Stimulated activated CD4-positive, alpha-beta T cell treated with anti-CD3 and anti-CD28 coated beads, Interleukin-2, amount 100 ng/mL, for 4 hours (primary cell): ENCODE measurements at places on chromosomes 1 and 21.

DNA sequence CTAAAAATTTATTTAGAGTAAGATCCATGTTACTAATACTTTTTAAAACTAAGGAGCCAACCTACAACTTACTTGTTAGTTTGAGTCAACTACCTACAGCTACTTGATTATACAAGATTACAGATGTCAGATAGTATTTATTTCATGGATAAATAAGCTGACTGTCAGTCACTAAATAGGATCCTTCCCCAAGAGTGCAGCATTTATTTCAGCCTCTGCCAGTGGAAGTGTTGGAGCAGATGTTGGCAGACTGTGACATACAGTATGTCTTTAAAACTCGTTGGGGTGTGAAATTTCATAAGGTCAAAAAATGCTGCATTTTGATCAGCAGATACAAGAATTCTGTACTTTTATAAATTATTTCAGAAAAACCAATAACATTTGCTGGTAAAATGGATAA lies 156.2 kb downstream of the AKT3 start:
- no peak for DNase-seq

DNA sequence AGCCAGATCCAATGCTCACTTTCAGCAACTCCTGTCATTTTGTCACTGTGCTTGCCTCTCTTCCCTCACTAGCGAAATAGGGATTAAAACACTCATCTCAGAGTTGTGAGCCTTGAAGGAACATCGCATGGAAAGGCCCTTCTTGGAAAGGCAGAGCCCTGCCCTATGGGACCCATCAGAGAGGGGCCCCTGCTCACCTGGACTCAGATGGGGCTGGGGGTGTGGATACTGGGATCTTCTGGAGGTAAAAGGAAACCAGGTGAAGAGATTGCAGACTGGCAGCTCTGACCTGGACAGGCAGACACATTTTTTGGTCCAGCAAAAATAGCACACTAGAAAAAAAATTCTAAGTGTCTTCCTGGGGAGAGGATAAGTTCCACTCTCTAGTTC lies 54.2 kb upstream of the EPS8L3 start:
- no peak for DNase-seq

GRCh38 chr1:25971811-25972180 lies 26.1 kb downstream of the PAFAH2 start:
- DNase-seq: no peak

GRCh38 chr1:101337968-101338367 lies 101.1 kb downstream of the S1PR1 start:
- no peak for DNase-seq

DNA sequence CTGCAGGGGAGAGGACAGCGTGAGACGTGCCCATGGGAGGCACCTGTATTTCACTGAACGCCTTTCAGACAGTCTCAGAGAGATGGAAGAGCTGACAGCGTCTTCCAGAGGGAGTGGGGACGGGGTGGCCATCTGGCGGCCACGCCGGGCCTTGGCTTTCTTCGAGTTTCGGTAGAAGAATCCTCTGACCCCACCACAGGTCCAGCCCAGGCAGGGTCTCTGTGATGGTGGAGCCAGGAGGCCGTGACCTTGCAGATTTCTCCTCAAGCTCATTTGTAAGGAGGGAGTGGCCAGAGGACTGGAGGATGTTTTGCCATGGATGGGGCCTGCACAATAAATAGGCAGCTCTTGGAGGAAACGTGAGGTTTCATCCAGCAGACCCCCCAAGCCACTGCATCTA lies 47.6 kb upstream of the ADARB1 start:
- DNase-seq: no peak

- no peak for DNase-seq
Observed at GRCh38 chr1:109627692-109628399, 8.2 kb downstream of the AMPD2 start.

DNA sequence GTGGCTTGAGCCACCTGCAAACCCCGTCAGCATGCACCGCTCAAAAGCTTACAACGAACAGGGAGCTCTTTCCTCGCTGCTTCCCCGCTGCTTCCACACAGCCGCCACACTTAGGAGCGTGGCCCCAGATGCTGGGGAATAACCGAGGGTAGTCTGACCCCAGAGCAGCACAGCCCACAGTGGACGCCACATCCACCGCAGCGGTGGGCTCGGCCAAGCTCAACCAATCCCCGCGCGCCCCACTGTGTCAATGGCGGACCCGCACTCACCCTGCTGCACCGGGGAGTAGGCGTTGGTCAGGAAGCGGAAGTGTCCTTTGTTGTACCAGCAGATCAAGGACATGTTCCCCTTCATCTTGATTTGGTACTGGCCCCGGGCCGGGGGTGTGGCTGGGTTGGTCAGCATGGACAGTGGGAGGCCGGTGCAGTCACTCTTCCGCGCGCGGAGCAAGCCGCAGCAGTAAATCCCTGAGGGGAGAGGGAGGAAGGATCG lies 93.5 kb downstream of the PGBD5 start:
- no peak for DNase-seq

GRCh38 chr1:71829346-71829745 lies 453.0 kb downstream of the NEGR1 start:
- DNase-seq: no peak

GRCh38 chr1:2636733-2637132 lies 3.9 kb upstream of the MMEL1 start:
- no peak for DNase-seq

GRCh38 chr1:23103001-23103889 lies 65.4 kb downstream of the LUZP1 start:
- peak; percentile 42 for DNase-seq

- no peak for DNase-seq
Observed at GRCh38 chr1:183227422-183228346, 41.6 kb downstream of the LAMC2 start.

GRCh38 chr21:26847921-26848320 lies 2.7 kb upstream of the ADAMTS1 start:
- no peak for DNase-seq

- DNase-seq: no peak
Observed at GRCh38 chr21:34965200-34966174, 83.6 kb downstream of the RUNX1 start.

DNA sequence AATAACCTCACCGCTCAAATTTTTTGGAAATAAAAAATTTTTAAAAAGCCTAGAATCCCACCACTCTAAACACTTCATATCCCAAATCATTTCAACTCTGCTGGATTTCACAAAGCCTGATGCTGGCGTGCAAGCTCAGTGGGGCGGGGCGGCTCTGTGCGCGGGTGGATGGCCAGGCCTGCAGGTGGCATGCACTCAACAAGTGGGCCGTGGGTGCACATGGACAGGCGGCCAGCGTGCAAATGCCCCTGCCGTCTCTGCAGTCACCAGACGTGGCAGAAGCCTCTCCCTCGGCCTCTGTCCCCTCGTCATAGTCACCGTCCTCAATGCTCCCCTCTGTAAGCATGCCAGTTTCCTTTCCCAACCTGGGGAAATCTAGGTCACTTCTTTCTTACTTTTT lies 6.6 kb upstream of the PDE9A start:
- no peak for DNase-seq

DNA sequence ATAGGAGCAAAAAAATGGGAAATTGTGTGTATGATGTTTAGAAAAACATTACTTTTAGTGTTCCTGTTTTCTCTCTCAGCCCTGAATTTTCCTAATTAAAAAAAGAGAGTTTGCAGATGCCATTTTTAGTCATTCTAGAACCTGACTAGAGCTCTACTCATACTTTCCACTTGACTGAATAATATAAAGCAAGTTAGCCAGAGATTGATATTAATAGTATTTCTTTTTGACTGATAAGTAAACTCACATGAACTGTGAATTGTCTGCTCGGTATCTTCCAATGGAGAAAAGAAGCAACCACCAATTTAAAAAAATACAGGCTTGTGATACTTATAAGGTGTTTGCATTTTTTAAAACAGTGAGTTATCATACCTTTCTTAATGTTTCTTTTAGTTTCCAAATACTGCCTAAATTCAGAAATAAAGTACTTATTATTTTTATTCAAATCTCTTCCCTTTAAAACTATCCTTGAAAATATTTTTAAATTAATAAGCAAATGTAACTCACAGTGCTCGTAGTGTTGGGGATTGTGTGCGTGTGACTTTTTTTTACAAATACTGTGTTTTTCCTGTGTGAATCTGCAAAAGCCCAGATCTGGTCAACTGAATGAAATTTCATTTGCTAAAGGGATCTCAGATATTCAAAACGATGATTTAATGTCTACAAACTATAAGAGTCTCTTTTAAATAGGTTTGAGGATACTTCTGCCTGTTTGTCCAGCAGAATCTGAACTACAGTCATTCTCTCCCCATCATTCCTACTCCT lies 9.8 kb downstream of the RAP1A start:
- DNase-seq: no peak

DNA sequence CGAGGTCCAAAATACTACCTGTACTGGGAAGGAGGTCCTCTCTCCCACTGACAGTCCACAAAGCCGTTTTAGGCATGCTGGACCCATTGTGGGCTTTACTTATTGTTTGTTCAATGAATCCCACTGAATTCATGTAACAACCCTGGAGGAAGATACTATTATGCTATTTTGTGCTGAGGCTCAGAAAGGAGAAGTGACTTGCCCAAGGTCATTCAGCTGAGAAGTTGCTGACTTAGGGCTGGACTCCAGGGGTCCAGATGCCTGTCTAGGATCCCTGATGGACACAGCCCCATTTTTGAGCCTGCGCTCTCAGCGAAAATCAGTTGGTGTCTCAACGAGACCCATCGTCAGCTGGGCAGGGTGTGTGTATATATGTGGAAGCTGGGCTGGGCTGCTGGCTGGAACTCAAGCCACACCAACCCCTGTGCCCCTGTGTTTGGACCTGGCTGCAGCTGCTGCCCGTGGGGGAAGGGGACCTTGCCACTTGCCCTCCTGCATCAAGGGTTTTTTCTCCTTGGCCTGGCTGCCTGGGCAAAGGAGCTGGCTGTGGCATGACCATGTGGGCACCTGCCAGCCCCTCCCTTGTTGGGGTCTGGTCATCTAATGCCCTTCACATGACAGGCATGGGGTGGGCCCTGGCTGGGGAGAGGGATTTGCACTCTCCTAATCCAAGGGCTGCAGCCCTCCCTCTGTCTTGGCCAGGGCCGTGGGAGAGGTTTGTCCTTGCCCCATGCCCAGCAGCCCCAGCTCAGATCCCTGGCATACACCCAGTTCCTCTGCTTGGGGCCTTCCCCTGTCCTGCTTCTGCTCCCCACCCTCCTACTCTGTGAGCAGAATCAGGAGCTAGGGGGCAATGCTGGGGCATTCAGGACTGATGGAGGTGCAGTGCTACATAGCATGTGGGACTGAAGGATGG lies 15.0 kb downstream of the KCNQ4 start:
- no peak for DNase-seq

DNA sequence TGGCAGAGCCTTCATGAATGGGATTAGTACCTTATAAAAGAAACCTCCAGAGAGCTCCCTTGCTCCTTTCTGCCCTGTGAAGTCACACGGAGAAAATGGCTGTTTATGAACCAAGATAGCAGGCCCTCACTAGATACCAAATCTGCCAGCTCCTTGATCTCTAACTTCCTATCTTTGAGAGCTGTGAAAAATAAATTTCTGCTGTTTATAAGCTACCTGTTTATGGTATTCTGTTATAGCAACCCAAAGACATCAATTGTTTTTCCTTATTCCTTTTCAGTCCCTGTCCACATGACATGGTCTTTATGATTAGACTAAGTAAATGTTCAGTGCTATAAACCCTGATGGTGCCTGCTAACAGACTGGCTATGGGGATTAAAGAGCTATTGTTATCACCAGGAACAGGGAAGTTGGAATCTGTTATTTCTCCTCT lies 9.7 kb upstream of the STIL start:
- no peak for DNase-seq

DNA sequence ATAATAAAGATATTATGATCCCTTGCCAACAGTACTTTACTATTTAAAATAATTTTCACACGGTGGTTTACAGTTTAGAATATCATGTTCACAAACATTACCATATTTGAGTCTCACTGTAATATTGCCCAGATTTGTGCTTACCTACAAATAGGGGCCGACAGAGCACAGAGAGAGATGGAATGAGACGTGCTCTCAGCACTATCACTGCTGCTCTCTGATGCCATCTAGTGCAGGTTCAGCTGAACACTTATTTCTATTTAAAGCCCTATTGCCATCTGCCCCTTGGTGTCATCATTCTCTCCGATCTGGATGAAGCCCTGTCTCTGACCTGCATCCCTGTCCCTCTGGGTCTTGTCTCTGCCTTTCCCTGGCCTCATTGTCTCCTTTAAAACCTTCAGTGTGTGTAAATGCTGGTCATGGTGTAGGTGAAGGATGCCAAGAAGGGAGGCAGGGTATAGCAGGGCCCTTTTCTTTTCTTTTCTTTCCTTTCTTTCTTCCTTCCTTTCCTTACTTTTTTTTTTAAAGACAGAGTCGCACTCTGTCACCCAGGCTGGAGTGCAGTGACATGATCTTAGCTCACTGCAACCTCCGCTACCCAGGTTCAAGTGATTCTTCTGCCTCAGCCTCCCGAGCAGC lies 6.9 kb upstream of the GPATCH4 start:
- peak; percentile 52 for DNase-seq

- no peak for DNase-seq
Observed at GRCh38 chr1:154871374-154871773, 1.3 kb upstream of the KCNN3 start.

DNA sequence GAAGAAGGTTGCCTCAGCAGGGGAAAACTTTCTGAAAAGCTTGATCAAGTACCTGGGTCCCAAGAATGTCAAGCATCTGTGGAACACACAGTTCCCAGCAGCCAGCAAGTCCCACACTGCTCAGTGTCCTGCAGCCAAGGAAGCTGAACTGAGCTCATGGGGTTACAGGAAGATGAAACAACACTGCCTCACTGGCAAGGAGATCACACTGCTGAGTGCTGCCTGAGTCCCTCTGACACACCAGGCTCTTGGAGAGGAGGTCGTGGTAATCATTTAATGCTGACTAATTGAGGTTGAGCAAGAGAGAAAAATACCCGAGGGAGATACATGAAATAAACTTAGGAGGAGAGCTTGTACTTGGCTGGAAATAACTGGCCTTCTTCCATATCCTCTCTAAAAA lies 75.2 kb downstream of the MPZL1 start:
- DNase-seq: no peak
